ENCODE measurements at places on chromosomes 4 and X.
A peak's percentile ranks its signal among the peaks of the same experiment; 100 is the strongest.

DNA sequence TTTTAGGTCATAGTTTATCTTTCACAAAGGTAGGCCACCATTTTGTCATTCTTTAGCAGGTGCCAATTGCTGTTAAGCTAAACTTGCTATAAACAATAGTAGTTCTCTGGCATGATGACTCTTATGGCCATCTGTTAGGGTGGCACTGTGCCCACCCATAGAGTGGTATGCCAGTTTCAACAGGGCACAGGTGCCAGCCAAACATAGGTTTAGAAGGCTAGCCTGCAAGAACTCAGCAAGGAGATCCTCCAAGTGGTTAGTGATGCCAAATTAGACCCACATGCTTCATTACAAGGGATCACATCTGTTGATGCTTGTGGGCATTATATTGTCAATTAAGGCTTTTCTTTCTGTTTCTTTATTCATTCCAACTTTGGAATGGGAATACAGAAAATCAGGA is 204.5 kb downstream of the FMR1NB start:
- DNase-seq, result no peak

DNA sequence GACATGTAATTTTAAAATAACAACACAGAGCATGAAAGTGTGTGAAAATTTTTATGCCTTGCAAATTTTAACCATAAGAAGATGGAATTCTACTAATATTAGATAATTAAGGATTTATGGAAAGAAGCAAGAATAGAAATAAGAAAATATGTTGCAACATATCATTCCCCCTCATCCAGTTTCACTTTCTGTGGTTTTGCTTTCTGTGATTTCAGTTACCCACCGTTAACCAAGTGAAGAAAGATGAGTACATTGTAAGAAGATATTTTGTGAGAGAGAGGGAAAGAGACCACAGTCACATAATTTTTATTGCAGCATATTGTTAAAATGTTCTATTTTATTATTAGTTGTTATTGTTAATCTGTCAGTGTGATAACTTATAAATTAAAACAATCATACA is 77.9 kb downstream of the ADAM29 start:
- DNase-seq, result no peak

- no peak for DNase-seq
Observed at GRCh38 chr4:103719830-103720207, at the start of gene TACR3. TACR3 (minus strand) TSS chr4:103719985; CDS start chr4:103719675, 310 bp downstream.

- DNase-seq, result no peak
Observed at GRCh38 chrX:42748067-42748850, 29.7 kb downstream of the PPP1R2C start.

DNA sequence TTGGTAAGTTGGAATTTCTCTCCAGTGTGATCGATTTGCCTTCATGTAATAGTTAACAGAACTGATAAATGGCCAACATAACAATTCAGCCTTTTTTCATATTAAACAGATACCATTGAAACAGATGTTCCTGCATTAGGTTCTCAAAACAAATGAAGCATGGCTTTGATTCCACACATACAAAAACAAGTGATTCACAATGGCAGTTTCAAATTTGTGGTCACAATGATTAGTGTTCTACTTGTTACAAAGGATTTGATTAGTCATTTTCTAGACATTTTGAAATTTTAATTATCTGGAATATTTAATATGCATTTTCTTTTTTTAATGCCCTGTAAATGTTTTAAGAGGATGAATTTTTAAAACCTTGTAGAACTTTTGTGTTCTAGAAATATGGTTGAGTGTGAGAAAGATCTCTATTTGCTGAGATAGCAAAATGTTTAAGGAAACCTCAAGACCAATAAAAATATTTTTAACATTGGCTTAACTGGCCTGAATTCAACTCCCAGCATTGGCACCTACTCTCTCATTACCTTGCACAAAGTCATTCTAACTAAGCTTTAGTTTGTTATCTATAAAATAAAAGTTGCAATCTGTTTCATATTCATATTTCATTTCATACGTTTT is 18.9 kb upstream of the GLRA3 start:
- DNase-seq, result no peak

DNA sequence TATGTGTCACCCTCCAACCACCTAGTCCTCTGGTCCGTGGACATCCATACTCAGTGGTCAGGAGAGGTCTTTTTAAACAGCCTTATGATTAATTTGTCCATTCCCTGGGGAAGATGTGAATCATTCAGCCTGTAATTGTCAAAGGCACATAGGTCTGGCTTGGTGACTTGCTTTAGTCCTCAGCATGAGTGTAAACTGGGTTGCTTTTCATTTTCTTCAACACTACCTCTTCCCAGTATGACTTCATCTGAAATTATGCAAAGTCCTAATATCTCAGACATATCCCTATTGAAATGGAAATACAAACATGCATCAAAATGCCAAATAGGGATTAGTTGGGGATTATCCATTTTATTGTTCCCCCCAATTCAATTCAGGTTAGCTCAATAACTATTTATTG is 208.3 kb upstream of the AMOT start:
- no peak for DNase-seq

- no peak for DNase-seq
Observed at GRCh38 chr4:1575418-1576303, 108.5 kb downstream of the FAM53A start.

DNA sequence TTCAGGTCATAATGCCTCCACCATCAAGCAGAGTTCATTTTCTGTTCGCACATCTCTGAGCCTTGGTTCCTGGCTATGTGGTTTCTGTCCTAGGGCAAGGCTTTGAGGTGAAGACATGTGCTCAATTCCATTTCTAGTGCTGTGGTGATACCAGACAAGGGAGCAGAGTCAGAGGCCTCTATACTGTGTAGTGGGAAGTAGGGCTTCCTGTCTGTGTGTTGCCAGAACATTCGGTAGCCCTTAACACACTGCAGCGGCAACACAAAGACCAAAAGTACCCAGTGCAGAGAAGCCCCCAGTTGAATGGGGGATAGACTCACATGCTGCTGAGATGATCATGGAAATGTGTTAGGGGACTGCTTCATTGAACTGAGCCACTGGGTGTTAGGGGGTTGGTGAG is 56.4 kb downstream of the STARD8 start:
- no peak for DNase-seq

- peak; percentile 1 for DNase-seq
Observed at GRCh38 chrX:65528705-65529340, 5.8 kb downstream of the LAS1L start.

- no peak for DNase-seq
Observed at GRCh38 chr4:7878323-7878722, 61.3 kb downstream of the AFAP1 start.

DNA sequence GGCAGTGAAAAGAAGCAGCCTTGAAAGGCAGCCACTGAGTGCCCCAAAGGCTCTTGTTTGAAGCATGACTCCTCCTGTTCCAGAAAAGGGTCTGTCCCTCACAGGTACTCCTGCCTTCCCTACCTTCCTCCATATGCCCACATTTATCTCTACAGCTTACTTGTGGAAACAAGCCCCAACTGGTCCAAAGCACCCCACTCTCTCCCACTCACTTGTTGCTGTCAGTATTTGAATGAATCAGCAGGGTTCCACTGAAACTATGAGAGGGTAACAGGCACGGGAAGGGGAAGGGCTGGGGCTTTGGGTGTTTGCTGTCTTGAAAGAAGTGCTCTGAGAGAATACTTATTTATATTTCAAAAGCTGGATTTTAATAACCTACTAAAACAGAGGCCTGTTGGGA is 34.9 kb downstream of the GPR143 start:
- DNase-seq, result no peak

- no peak for DNase-seq
Observed at GRCh38 chr4:172978848-172979247, 189.8 kb upstream of the GALNT7 start.

GRCh38 chrX:53595266-53595810 is 91.2 kb downstream of the HUWE1 start:
- DNase-seq, result no peak

- DNase-seq, result no peak
Observed at GRCh38 chrX:10676235-10676957, 56.0 kb upstream of the MID1 start.

DNA sequence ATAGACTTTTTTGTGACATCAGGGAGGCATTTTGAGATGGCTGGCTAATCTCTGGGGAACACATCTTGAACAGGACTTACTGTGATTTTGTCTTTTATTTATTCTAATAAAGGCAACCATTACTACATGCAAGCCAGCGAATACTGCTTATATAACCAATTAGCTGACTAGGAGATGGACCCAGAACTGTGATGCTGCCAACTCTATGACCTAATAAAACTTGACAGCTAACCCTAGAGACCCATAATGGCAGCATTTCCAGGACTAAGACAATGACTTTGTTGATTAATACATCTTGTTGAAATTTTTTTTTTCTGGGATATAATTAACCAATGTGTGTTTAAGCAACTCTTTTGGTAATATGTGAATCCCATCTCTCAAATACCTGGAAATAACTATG is 584.6 kb downstream of the PRR32 start:
- no peak for DNase-seq

DNA sequence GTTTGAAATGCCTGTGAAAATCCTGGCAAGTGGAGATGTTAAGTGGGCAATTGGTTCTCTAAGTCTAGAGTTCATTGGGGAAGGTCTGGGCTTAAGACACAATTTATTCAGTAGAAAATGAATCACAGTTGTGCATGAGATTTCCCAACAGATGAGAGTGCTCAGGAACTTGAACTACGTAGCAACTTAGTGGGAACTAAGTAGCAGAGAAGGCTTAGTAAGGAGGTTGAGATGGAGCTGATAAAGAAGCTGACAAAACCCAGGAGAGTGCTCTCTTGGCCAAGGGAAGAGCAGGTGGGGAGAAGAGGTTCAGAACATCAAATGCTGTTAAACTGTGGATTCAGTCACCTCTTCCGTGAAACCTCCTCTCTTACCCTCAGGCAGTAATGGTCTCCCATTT is 33.0 kb downstream of the AFF1 start:
- DNase-seq, result no peak

Measured in NCI-H187 (cell line).